ENCODE measurements at places on chromosomes 2 and 18.

DNA sequence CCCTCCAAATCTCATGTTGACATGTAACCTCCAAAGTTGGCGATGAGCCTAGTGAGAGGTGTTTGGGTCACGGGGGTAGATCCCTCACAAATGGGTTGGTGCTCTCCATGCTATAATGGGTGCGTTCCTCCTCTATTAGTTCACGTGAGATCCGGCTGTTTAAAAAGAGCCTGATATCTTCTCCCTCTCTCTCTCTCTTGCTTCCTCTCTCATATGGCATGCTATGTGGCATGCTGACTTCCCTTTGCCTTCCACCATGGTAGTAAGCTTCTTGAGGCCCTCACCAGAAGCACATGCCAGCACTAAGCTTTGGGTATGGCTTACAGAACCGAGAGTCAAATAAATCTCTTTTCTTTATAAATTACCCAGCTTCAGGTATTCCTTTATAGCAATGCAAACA, 39.2 kb downstream of the C2orf76 start:
- DNase-seq = no peak

- DNase-seq = no peak
These were observed 68.6 kb upstream of the YWHAQ start for GRCh38 chr2:9699139-9700108.

DNA sequence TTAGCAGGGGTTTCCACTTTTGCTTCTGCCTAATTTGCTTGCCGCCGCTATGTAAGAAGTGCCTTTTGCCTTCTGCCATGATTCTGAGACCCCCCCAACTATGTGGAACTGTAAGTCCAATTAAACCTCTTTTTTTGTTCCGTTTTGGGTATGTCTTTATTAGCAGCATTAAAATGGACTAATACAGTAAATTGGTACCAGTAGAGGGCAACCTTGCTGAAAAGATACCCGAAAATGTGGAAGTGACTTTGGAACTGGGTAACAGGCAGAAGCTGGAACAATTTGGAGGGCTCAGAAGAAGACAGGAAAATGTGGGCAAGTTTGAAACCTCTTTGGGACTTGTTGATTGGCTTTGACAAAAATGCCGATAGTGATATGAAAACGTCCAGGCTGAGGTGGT, 216.1 kb upstream of the FSIP2 start:
- no peak for DNase-seq

GRCh38 chr18:11108947-11109346, 40.4 kb downstream of the PIEZO2 start:
- DNase-seq = no peak

- DNase-seq = no peak
These were observed 7.6 kb upstream of the METTL21A start for GRCh38 chr2:207632575-207633493.

DNA sequence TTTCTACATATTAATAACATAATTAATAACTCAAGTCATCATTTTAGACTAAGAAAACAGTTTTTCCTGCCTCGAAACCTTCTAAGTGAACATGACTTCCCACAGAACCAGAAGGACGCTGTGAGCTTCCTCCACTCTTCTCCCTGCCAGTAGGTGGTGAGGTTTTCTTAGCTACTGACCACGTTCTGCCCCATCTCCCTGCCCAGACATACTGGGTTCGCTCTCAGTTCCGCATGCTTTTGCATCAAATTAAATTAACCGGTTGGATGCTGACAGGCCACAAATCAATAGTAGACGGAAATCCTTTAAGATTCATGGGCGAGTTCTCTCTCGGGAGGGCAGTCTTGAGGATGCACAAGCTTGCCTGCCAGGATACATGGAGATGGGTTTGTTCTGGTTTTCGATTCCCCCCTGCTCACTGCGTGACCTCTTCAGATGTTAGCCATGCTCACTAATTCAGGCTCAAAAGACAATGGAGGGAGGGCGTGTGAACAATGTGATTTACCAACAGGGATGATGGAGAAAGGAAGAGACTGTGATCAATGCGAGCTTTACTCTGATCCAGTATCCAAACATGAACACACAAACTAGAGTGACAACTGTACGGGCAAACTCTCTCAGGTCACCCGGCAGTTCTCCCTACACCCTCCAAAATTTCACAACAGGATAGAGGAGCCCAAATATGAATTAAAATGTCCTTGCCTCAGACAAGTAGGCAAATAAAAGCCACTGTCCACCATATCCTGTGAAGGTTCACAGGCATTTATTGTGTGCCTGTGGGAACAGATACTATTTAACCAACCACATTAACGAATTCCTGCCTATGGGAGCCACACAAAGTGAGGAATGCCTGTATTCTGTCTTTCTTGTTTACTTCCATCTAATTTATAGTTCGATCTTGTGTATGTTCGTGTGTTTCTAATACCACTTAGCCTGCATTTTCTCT, 375.7 kb downstream of the EIPR1 start:
- DNase-seq = no peak

DNA sequence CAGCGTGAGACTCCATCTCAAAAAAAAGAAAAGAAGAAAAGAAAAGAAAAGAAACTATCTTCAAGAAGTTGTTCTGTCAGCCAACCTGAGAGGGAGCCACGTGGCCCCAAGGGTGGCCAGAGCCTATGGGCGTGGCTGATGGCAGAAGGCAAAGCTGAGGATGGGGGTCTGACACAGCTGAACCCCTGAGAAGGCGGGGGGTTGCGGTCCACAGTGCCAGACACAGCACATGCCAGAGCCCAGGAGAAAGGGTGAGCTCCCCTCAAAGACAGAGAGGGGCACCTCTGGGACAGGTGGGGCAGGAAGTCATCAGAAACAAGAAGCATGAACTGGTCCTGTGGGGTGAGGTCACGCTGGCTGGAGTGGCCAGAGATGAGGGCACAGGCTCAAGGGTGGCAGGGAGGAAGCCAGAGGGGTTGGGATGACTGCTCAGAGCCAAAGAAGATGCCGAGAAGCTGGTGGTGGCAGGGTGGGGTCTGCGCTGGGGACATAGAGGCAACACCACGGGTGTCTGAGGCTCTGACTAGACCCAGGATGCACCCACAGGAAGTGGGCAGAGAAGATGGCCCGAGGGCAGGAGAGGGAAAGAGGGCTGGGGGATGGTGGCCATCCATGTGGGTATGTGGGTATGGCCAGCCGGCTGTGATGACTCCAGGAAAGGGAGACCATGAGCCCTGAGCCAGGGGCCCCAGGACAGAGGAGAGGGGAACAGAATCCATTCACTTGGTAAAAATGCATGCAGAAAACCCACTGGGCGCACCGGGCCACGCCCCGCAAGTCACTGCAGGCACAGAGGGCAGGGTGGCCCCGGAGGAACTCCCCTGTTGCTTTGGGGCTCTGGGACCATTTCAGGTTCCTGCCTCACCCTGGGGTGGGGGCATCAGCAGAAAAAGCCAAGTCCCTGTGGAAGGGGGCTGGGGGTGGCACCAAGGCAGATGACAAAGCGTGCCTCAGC, 8.4 kb downstream of the KIF1A start:
- no peak for DNase-seq

- DNase-seq = peak; percentile 60
These were observed 1.8 kb downstream of the ZCCHC2 start for GRCh38 chr18:62524440-62525200.

- no peak for DNase-seq
These were observed 83.9 kb downstream of the CBLN2 start for GRCh38 chr18:72460210-72460680.

DNA sequence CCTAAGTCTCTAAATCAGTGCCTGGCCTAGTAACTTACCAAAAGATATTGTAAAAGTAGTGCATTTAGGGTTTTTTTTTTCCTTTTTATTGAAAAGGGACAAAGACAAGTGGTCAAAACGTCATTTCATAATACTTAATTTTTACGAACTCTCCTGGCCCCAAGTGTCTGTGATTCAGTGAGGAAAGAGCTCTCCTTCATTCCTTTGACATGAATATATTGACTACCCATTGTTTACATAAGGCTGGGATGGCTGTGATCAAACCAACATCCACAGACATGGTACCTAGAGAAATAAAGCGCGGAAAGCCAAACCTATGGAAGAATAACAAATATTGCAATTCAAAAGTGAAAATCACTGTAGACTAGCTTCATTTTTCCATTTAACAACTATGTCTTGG, 198.4 kb downstream of the BABAM2 start:
- no peak for DNase-seq

DNA sequence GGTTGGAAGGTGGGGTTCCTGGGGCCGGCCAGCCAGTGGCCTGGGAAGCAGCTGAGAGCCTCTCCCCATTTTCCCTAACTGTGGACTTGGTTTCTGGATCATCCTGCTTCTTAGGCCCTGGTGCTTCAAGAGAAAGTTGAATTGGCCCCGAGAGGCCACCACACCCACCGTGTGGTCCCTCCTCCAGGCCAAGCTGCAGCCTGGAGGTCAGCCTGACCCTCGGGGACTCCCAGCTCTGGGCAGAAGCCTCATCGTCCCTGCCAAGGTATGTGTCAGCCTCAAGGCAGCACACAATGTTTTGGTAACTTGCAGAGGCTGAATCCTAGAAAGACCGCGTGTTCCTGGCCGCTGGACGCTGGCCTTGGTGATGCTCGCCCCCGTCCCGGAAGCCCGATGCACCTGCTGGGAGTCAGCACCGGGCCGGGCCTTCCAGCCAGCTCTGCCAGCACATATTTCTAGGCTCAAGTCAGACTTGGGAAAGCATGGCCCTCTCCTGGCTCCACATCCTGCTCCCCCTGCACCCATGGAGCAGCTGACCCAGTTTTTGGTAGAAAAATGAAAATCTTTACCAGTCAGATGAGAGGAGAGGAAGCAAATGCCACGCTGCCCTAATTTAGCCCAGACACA, 72.6 kb downstream of the ACTR2 start:
- DNase-seq = peak; percentile 87

DNA sequence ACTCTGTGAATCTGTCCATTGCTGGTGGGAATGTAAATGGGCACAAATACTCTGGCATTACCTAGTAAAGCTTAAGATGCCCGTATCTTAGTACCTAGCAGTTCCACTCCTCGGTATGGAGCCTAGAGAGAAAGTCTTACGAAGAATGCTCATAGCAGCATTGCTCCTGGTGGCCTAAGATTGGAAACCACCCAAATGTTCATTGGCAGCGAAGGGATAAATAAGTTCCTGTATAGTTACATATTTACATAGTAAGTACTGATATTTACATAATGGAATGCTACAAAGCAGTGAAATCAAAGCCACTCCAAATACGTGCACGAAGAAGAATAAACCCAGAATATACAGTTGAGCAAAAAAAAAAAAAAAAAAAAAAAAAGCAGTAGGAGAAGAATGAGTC, 46.7 kb upstream of the PDIA6 start:
- no peak for DNase-seq

DNA sequence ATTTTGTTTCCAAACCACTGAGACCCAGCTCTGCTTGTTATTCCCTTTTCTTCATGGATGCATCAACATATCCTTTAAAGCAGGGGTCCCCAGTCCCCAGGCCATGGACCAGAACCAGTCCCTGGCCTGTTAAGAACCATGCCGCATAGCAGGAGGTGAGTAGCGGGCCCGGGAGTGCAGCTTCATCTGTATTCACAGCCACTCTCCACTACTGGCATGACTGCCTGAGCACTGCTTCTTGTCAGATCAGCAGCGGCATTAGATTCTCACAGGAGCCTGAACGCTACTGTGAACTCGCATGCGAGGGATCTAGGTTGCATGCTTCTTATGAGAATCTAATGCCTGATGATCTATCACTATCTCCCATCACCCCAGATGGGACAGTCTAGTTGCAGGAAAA, 1.6 kb upstream of the POLI start:
- no peak for DNase-seq

DNA sequence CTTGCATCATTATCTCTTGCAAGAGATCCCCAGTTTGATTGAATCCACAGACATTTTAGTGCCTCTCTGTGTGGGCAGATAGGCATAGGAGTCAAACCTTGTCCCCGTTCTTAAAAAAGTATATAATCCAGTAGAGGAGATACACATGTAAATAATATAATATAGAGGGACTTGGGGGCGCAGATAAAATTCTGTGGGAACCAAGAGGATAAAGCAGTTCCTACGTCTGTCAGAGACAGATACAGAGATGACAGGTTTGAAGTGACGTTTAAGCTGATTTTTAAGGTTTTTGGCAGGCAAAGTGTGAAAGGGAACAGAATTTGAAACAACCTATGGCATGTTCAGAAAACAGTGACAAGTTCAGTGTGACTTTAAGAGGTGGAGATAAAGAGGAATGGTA, 63.1 kb downstream of the CAB39 start:
- no peak for DNase-seq

DNA sequence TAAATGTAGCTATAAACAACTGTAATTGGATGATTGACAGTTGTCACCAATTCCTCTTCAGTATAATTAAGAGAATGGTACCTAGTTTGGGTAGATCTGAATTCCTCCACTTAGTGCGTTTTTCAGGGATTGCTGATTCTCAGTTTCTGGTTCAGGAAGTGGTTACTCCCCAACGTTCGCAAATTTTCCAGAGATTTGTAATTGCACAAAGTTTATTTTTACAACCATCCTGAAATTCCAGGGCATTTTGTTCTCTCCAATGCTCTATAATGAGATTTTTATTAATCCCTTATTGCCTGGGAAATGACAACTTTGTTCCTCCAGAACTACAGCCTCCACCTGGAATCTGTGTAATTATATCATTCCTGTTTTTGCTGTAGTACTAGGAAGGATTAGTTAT, 710.6 kb upstream of the ZEB2 start:
- DNase-seq = no peak

DNA sequence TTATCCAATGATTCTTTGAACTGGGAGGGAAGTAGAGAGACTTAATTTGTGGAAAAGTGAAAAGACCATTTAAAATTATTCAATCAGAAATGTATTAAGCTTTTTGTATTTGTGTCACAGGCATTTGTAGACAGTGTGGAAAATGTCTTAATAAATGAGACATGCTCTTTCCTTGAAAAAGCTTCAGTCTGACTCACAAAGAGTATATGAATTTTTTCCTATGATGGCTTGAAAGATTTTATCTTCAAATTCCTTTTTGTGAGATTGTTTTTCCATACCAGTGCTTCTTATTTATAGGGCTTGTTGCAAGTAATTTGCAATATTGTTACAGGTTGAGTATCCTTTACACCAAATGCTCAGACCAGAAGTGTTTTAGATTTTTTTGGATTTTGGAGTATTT, 39.5 kb downstream of the STON1 start:
- no peak for DNase-seq

GRCh38 chr2:223047260-223047761, 4.7 kb upstream of the KCNE4 start:
- no peak for DNase-seq

- DNase-seq = no peak
These were observed 238.2 kb downstream of the MREG start for GRCh38 chr2:215775106-215775505.

DNA sequence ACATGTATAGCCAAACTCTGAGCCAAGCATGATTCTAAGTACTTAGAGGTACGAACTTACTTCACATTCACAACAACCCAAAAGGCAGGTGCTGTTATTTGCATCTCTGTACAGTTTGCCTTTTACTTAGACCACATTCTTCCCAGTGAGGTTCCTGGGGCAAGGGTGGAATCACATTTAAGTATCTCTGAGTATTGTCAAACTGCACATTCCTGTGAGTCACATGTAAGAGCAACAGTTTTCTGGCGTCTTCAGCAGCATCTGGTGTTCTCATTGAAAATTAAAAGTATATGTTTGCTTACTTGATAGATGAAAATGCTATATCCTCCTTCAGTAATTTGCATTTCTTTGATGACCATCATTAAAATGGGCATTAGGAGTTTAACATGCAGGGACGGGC, 119.1 kb downstream of the UXS1 start:
- no peak for DNase-seq

Measured in right cardiac atrium (tissue), 5 donors.